Endothelial cell (in vitro differentiated cells): ENCODE measurements at places on chromosomes 4 and X.

DNA sequence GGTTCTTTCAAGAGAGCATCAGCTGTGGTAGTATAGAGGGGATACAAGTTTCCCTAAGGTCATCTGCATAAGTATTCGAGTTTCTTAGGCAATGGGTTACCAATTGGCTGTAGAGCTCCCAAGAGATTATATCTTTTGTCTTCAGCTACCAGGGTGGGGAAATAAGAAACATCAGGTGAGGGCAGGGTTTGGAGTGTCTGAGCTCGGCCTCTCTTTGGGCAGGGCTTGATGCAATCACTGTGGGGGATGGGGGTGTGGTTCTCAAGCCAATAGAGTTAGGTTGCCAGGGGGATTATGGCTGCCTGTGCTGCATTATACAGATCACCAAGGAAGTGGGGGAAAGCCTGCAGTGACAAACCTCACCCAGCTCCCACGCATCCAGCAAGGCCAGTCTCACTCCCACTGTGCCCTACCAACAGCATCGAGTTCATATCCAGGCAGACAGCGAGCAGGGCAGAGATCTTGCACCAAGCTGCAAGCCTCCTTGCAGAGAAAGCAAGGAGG lies 172.1 kb upstream of the MAGEE2 start:
- no peak for DNase-seq

GRCh38 chr4:7352486-7352885 lies 82.2 kb downstream of the PSAPL1 start:
- DNase-seq, result no peak

DNA sequence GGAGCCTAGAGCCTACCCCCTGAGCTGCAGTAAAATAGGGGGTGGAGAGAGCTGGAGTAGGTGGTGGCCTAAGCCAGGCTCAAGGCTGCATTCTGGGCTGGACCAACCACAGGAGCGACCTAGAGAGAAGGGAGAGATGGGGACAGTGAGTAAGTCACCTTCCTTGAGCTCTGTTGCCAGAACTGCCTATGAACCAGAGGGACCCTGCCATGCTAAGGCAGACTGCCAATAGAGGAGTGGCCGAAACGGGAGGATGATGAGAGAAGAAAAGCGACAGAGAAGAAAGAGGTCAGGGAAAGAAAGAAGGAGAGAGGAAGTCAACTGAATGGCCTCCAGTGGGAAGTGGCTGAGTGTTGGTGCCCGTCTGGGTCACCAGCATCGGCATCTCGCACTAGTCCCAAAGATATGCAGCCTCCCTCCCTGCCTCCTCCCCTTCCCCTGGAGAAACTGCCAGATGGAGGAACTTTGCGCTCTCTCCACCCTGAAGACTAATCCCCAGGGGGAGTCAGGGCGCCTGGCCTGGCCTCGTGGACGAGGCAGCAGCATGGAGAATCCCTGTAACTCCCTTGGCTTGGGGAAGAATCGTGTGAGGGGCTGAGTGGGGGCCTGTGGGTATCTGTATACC lies 28.8 kb downstream of the ELF4 start:
- DNase-seq, result no peak

DNA sequence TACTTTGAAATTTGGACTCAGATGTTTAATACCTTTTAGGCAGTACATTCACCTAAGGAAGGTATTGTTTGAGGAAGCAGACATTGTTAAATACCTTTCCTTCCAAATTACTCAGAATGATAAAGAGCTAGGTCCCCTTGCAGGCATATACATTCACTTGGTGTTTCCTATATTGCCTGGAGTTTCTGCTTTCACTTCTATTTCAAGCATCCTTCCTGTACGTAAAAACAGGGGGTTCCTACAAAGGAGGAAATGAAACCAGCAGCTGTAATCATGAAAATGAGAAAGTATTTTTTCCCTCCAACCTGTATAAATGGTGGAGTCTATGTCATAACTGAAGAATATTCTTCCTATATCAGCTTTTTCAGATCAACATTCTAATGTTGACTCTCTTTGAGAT lies 90.4 kb upstream of the RASGEF1B start:
- DNase-seq, result no peak

DNA sequence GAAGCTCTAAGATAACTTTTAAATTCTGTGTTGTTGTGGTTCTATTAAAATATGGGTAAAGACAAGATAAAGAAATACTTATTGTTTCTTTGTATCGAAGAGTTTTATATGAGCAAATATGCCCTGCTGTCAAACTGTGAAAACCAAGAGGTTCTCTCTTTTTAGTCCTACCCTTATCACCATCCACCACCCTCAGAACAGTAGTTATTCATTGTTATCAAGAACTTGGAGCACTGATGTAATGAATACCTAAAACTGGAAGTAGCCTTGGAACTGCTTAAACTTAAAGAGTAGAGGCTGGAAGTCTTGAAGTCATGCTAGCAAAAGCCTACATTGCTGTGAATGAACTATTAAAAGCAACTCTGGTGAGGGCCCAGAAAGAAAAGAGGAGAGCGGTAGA lies 9.2 kb downstream of the PIR start:
- DNase-seq, result no peak

GRCh38 chrX:10326578-10326977 lies 169.8 kb downstream of the CLCN4 start:
- no peak for DNase-seq
